ENCODE measurements at places on chromosomes 1 and 21. TPM values are rescaled to one million over a fixed set of nuclear protein-coding genes. Genes with fewer than 3 reads are reported as not detected.

Gene KCNK2
- total RNA-seq: 8.0 TPM

Gene DTL
- 28.0 TPM for total RNA-seq

Gene NIBAN1
- 9.9 TPM for total RNA-seq

Gene DNMT3L
- 0.49 TPM for total RNA-seq

Gene S100A7A
- total RNA-seq: not detected

Gene ELAPOR1
- total RNA-seq: 0.29 TPM

Gene IGSF8
- total RNA-seq: 10.7 TPM

Gene ITGB2
- not detected for total RNA-seq

Gene TNNT2
- not detected for total RNA-seq

Gene GBP6
- not detected for total RNA-seq

Gene LRRC3
- 1.6 TPM for total RNA-seq

Gene RIMS3
- total RNA-seq: 0.84 TPM

Gene MAEL
- total RNA-seq: 0.12 TPM

Gene TLR5
- total RNA-seq: 0.20 TPM

DNA sequence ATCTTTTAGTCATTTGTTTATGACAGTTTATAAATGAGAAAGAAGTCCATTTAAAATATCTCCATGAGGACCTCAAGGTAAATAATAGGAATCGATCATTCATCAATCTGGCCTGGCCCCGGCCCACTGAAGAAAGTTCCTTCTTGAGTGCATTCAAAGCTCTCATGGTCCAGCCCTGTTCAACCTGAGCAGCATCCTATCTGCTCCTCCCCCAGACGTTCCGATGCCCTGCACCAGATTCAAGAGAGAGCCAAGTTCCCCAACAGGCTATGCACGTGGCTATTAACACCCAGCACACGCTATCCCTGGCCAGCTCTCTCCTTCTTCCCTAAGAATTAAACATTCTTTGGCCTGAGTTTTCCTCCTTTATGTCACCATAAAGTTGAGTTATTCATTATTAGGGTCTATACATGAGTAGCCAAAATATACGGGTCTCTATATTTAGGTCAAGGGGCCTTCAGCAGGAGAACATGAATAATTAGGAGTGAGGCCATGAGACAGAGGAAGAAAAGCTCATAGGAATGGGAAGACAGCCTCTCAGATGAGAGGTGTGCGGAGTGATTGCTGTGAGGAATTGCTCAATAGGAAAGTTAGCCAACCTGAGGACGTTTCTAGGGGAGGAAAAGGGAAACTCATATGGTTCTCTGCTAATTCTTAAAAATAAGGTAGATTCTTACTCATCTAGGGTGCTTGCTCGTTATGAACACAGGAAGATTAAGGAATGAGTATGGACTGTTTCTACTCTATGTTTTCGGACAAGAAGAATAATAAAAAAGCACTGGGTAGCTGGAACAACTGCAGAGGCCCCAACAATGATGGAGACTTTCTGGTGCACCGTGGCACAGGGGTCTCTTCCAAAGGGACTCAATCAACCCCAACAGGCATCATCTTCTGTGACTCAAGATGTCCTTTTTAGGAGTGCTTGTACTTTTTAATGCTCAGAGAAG lies 23.6 kb downstream of the RUNX1 start:
- no peak for DNase-seq

- DNase-seq: no peak
These were observed 89.5 kb downstream of the STUM start for GRCh38 chr1:226638001-226638601.

GRCh38 chr1:116842654-116843053 lies 67.1 kb upstream of the PTGFRN start:
- peak; percentile 39 for DNase-seq

DNA sequence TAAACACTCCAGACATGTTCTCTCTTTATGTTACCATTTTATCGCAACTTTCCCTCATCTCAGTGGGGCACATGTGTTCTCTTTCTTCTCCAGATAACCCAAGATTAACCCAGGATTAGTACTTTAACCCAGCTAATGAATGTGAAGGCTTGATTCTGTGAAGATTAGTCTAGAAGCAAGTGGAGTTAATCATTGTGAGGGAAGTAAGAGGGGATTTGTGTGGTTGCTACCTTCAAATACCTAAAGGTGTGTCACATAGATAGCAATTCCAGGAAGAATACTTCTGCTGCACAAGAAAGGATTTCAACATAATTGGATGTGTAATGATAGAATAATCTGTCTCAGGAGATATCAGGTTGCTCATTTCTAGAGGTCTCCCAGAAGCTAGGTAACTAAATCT lies 327.1 kb downstream of the PBX1 start:
- DNase-seq: no peak

DNA sequence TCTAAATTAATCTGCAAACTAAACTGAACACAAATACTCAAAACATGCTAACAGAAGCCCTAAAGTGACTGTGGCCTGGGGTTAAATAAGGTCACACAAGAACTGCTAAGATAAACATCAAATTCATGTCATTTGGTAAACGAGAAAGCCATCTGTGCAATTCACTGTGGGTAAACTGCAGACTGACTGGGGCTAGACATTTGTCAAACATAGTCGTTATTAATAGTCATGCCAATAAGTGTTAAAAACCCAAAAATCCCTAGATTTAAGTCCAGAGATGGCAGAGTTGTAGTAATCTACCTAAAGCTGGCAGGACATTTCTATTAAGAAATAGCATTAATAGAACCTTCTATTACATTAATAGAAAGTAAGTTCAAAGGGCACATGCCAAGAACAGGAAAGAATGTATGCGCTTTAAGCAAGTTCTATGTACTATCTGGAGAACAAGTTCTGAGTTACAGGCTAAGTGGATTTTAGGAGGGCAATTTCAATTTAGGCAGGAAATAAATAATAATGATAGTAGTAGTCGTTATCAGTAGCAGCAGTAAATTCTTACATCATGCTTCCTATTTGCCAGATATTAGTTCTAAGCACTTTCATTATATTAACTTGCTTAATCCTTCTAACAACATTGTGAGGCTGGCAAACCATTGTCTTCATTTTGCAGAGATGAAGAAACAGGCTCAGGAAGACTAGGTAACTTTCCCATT lies 8.6 kb downstream of the EDEM3 start:
- no peak for DNase-seq

DNA sequence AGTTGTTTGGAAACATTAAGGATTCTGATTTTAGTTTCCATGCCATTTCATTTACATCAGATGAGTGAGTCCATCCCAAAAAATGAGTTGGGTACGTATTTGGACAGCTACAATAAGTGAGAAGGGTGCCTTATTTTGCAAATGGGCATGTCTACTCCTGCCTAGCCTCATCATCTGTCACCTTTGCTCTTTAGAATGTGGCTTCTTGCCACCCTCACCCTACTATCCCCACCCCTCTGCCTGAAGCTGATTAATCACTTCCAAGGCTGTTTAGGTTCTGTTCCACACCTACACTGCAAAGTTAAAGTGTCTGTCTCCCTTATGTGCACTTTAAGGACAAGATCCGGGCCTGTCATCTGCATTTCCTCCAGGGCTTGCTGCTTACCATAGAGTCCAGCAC lies 61.2 kb downstream of the ST6GALNAC5 start:
- DNase-seq: no peak

GRCh38 chr1:246860401-246860800 lies 71.3 kb downstream of the AHCTF1 start:
- no peak for DNase-seq

DNA sequence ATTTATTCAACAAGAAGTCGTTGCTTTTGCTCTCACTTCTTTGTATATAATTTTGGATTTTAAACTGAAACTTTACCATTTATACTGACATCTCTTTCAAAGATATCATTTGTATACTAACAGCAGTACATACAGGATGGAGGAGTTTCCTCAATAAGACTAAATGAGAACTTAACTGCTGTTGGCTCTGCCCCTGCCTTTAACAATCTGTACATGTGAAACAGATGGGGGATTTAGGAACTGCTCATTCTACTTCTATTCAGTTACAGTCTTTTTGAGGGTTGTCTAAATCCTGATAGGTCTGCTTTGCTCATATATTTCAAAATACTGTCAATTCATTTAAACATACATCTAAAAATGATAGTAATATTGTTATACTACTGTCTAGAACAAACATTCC lies 663.2 kb downstream of the ADGRL2 start:
- DNase-seq: no peak

DNA sequence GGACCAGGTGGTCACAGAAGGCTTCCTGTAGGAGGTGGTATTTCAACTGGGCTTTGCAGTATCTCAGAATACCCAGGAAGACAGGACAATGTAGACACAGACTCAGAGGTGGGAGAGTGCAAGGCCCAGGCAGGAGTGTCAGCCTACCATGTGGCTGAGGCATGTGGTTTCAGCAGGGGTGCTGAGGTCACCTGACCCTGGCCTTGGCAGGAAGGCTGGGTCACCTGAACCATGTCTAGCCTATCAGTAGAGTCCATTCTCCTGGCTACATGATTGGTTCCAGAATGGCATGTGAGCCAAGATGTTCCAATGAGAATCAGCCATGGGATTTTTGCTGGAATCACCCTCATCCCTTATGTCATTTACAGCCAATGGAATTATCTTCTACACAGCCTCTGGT lies 169.4 kb downstream of the ACTL8 start:
- no peak for DNase-seq

- DNase-seq: peak; percentile 4
These were observed 12.7 kb downstream of the PAX7 start for GRCh38 chr1:18643154-18644012.

DNA sequence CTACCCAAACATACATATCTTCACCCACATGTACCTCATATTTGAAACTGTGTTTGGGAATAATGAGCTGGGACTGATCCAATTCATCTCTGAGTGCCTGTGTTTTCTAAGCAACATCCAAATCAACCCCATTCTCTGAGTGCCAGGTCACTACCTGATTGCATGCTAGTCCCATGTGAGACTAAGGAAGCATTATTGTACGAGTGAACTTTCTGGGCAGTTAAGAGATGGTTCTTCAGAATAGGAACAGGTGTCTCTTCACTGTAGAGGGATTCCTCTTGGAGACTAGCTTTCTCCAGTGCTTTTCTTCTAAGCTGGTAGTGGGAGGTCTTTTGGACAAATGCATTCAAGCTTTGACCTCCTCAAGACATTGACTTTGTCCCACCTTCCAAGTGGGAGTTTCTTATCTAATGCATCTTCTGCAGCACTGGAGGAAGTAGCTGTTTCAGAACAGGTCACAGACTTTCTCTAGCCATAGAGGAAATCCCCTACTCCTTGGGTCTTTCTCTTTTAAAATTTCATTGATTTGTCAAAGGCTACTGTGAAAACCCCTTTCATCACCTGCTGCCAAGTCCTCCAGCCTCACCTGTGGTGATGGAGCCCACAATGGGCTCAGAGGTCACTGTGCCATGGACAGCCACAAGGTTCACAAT lies 172.0 kb upstream of the KIAA0040 start:
- DNase-seq: no peak

GRCh38 chr1:38474738-38475623 lies 384.6 kb downstream of the RRAGC start:
- DNase-seq: no peak

DNA sequence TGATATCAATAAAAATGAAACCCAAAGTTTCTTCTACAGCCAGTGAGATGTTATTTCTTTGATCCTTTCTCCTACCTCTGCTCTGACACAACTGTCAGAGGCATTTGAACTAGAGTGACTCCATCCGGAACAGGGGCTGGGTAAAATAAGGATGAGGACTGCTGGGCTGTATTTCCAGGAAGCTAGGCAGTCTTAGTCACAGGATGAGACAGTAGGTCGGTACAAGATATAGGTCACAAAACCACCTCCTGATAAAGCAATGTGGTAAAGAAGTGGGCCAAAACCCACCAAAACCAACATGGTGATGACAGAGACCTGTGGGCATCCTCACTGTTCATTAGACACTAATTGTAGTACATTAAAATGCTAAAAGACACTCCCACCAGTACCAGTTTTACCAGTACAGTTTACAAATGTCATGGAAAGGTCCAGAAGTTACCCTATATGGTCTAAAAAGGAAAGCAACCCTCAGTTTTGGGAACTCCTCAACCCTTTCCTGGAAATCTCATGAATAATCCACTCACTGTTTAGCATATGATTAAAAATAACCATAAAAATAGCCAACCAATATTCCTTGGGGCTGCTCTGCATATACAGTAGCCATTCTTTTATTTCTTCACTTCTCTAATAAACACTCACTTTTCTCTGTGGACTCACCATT lies 96.7 kb downstream of the GABPA start:
- no peak for DNase-seq

GRCh38 chr1:26367441-26367840 lies 5.1 kb downstream of the ZNF683 start:
- no peak for DNase-seq

Measured in RPMI7951 (cell line).